ENCODE measurements at places on chromosomes 3 and 15.

DNA sequence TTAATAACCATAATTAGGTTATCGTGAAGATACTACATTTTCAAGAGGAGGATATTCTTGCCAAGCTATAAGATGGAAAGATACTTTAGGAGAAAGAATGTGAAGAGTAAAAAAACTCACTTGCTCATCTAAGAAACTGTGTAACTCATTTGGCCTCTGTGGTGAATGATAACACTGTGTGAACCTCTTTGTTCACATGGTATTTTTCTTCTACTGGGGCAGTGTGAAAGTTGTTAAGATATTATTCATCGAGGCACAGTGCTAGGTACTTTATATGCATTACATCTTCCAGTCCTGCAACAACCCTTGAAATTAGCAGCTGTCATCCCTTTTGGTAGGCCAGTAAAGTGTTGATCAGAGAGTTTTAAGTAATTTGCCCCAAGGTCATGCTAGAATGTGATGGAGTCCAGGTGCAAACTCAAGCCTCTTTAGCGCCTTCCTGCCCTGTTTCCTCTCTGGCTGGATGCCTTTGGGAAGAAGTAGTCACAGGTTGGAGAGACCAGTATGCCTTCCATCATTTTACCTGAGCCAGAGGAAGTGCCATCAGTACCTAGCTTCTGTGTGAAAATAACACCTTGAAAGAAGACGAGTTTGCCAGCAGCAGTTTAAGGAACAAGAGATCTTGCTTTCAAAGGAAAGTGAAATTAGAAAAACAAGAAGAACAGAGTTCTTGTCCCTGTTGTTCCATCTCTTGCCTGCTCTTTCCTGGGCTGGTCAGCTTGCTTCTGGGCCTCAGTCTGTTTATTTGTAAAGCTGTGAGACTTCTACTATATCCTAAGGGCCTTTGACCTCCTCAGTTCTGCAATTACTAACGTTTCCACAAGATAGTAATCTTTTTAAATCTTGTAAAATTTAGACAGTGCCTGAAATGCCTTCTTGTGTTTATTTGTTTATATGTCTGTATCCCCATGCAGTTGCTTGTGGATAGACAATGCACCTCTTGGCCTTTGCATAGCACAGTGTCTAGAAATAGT lies 179.3 kb downstream of the FNDC3B start:
- DNase-seq = no peak

DNA sequence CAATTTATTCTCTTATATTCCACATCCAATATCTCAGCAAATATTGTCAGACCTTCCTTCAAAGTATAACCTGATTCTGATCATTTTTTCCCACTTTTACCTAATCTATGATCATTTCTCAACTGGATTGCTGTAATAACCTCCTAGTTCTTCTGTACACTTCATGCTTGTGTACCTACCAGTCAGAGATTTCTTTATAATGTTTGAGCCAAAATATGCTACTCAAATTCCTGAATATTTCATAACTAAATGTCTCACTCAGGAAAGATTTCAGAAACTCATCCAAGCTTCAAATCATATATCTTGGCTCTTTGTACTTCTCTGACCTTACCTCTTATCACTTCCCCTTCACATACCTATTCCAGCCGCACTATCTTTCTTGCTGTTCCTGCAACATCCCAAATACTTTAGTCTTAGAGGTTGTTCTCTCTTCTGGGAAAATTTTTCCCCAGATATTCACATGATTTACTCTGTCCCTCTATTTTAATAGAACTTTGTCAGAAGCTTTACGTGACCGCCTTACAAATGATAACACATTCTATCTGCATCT lies 20.0 kb downstream of the BCHE start:
- no peak for DNase-seq

- DNase-seq = no peak
Observed at GRCh38 chr3:112390783-112391641, 58.1 kb downstream of the CD200 start.

GRCh38 chr3:134300520-134300919 lies 49.9 kb upstream of the RYK start:
- DNase-seq = no peak

DNA sequence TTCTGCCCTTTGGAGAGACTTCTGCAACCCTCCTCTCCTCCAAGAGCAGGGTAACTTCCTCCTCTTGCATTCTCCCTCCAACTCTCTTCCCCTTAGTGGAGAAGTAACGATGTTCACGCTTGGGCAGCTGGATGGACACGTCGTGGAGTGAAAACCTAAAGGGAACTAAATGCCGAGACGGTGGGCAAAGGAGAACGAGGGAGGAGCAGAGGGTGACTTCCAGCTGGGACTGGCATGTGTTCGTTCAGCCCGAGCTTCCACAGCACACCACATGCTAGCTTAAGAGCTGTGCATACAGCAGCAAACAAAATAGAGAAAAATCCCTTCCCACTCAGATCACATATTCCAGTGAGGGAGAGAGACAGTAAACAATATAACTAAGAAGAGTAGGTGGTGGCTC lies 179.8 kb downstream of the SLCO3A1 start:
- no peak for DNase-seq

DNA sequence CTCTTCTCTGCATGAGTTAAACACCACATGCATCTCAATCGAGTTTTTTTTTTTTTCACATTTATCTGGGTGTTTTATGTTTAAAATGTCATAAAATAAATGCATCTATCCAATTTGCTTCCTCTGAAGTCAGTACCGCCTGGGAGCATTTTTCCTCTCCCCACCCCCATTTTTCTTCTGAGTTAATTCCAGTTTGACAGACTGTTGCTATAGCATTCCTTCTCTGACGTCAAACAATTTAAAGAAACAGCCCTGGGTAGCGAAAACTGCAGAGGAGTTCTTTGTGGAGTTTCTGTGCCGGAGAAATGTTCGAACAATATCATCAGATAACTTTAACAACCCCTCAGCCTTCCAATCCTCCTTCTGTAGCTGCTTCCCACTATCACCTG lies 900 bp upstream of the GNB4 start:
- no peak for DNase-seq

- no peak for DNase-seq
Observed at GRCh38 chr3:196344663-196345062, 6.5 kb upstream of the TM4SF19 start.

DNA sequence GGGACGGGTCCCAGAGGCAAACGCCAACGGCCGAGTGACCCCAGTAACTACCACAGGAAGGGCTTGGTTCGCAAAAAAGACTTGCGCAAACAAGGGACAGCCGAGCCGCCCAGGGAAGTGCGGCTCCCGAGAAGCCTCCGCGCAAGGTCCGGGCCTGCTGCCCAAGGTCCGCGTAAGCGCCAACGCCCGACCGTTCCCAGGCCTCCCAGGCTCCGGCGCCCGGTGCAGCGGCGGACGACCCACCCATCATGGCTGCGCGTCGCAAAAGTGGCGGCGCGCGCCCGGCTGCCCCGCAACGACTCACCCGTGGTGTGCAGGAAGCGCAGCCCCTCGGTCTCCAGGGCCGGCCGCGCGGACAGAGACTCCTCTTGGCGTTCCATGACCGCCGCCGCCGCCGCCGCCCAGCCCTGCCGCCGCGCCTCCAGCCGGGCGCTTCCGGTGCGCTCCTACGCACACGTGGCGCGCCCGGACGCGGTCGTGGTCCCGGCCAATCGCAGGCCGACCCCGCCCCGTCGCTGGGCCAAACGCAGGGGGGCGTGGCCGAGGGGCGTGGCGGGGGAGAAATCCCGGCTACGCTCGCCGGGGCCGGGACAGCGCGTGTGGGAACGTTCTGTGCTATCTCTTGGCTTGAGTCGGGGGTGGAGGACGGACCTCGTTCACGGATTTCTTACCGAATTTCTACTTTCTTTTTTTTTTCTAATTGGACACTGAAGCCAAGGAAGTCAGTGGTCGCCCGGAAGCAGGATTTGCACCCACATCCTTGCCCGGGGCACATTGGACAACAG lies at the start of gene SELENOS:
Gene SELENOS (minus strand): TSS at position 448 of the 785 bp plus-strand sequence. CDS start 68 bp downstream, at position 380.
- DNase-seq = peak; percentile 85

- DNase-seq = no peak
Observed at GRCh38 chr3:193821151-193821668, 228.2 kb downstream of the OPA1 start.

- DNase-seq = no peak
Observed at GRCh38 chr3:4351164-4351855, 48.1 kb downstream of the SETMAR start.

- DNase-seq = no peak
Observed at GRCh38 chr3:29186131-29186599, 94.7 kb upstream of the RBMS3 start.

DNA sequence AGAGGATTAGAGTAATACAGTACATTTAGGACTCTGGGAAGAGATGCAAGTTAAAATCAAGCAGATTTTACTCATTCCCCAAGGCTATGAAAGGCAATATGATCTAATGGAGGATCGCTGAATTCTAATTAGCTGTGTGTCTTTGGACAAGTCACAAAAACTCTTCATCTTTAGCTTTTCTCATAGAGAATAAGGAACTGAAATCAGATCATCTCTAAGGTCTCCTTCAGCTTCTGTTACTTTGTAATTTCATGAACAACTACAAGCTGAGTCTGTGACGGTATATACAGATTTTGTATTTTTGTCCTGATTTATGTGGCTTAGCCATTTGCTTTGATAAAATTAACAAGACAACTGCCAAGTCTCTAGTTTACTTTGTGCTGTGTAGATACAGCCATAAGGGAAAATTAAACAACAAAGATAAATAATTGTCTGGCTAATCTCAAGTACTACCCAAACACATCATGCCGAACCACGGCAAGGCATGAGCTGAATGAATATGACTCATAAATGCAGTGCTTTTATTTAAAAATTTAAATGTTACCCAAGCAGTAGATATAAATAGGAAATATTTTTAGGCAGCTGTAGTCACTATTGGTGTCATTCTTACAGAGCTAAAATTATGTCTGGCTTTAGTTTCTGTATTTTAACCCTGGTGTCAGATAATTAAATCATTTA lies 81.5 kb downstream of the GAP43 start:
- DNase-seq = peak; percentile 8

- no peak for DNase-seq
Observed at GRCh38 chr3:8183627-8184026, 318.0 kb upstream of the LMCD1 start.

- no peak for DNase-seq
Observed at GRCh38 chr3:21169948-21170347, 581.1 kb downstream of the ZNF385D start.

DNA sequence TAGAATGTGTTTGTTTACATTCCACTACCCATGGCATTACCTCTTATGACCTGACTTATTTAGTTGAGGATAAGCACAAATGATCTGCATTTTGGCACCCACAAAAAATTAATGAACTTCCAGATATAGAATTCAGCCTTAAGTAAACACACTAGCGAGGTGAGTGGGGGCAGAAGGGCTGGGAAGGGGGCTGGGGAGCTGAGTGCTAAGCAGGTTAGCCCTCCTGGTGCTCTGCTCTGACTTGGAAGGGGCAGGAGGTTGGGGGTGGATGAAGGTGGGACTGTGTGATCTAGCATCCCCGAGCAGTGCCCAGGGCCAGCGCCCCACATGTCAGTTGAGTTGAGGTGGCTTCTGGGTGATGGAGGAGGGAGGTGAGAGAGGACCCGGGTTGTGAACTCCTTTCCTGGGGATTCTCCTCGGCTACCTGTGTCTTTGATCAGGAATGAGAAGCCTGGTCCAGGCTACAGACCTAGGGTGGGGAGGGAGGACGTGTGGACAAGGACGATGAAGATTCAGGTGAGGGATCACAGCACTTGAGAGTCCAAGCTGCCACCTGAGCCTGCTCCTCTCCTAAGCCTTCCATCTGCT lies 178.6 kb upstream of the SMAD3 start:
- no peak for DNase-seq

- no peak for DNase-seq
Observed at GRCh38 chr15:46496491-46497115, 861.8 kb downstream of the SQOR start.

DNA sequence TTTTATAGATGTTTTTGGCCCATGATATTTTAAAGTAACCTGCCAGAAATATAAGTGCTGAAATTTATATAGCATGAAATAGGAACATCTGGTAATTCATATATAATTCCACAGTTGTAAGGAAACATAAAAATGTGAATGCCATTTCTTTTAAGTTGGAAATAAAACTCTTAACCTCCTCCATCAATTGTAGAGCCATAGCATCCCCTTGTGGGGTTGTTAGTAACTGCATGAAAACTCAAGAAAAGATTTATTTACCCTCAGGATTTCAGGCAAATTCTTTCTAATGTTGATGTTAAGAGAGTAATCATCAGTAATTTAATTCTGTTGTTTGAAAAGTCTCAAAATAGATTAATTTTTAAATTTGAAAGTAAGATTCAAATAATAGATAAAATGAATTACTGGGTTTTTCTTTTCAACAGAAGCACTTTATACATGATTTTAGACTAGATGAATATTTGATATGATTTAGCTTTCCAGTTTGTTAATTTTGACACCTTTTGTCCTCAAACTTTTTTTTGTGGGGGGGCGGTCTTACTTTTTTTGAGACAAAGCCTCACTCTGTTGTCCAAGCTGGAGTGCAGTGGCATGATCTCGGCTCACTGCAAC lies 74.7 kb downstream of the RASA2 start:
- DNase-seq = peak; percentile 7

- no peak for DNase-seq
Observed at GRCh38 chr15:92120094-92120795, 266.7 kb downstream of the SLCO3A1 start.

- no peak for DNase-seq
Observed at GRCh38 chr3:147409143-147410115, at the start of gene ZIC1. Gene ZIC1, plus strand, starts transcription at chr3:147409365. Its CDS starts 748 bp downstream, at chr3:147410113.

GRCh38 chr3:52798978-52799476 lies 4.4 kb downstream of the ITIH3 start:
- no peak for DNase-seq

DNA sequence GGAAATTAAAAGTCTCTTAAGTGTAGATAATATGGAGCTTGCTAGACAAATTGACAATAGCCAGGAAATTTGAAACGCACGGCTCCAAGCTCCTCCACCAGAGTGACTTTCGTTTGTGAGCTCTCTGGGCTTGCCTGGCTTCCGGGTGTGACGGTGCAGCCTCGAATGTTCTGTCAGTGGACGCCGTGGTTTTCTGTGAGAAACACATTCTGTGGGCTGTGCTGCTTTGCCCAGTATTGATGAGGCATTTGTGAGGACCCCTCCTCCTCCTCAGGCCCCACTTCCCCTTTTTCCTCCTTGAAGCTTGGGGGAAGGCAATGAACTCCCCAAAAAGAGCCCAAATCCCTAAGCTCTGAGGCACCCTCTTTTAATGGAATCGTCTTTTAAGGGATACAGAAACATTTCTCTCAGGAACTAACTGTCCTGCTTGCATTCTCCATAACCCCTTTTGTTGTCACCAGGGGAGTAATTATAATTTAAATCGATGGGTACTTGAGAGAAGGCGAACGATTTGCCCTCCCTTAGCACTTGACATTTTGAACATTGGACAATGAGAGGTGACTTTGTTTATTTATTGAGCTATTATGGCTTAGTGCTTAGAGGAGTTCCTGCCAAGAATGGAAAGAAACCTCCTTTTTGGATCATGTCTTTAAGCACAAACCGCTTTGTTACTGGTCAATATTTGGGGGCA lies 40.8 kb downstream of the POLR2M start:
- peak; percentile 34 for DNase-seq

DNA sequence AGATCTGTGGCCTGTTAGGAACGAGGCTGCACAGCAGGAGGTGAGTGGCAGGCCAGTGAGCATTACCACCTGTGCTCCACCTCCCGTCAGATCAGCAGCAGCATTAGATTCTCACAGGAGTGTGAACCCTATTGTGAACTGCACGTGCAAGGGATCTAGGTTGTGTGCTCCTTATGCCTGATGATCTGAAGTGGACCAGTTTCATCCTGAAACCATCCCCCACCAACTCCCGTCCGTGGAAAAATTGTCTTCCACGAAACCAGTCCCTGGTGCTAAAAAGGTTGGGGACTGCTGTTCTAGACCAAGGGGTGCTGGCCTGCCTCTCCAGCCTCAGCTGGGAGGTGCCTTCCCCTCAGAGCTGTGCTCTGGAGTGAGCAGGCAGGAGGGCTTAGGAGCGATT lies 61.4 kb downstream of the RPLP1 start:
- DNase-seq = no peak

GRCh38 chr3:118793176-118793575 lies 241.5 kb downstream of the IGSF11 start:
- DNase-seq = no peak

Data from NCI-H774 (cell line).